ENCODE measurements at places on chromosomes 3 and 15.
A peak's percentile ranks its signal among the peaks of the same experiment; 100 is the strongest.

- DNase-seq, result no peak
Measured at GRCh38 chr3:185658943-185659342, 72.8 kb downstream of the SENP2 start.

DNA sequence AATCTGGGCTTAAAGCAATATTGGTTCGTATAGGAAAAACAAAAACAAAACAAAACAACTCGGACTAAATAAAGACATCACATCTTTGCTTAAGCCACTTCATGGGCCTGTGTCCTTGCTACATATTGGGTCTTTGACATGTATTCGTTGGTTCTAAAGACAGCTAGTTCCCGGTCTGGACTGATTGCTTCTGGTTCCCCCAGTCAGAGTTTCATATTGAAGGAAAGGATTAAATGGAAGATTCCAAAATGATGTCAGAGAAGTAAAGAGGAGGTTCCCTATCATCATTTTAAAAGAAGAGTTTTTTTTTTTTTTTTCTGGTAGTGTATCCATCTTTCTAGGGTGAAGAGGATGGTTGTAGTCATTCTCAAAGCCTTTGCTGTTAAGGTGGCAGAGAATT, 2.3 kb downstream of the OXSR1 start:
- DNase-seq, result no peak

DNA sequence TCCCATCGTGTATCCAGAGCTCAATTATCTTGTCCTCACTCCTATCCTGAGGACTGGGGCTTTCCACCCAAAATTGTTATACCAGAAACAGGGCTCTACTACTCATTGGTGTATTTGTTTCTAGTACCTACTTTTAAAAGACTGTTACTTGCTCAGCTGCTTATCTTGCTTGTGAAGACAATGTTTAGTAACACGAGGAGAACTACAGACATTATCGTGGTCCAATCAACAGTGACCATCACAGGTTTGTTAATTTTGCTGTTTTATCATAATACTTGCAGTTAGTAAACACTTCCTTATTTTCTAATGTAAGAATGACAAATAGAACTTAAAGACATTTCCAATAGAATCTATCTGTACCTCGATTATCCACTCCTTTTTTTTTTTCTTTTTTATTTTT, 13.5 kb downstream of the LRCH3 start:
- DNase-seq, result no peak

- DNase-seq, result no peak
Measured at GRCh38 chr3:144270100-144270499, 298.5 kb downstream of the DIPK2A start.

DNA sequence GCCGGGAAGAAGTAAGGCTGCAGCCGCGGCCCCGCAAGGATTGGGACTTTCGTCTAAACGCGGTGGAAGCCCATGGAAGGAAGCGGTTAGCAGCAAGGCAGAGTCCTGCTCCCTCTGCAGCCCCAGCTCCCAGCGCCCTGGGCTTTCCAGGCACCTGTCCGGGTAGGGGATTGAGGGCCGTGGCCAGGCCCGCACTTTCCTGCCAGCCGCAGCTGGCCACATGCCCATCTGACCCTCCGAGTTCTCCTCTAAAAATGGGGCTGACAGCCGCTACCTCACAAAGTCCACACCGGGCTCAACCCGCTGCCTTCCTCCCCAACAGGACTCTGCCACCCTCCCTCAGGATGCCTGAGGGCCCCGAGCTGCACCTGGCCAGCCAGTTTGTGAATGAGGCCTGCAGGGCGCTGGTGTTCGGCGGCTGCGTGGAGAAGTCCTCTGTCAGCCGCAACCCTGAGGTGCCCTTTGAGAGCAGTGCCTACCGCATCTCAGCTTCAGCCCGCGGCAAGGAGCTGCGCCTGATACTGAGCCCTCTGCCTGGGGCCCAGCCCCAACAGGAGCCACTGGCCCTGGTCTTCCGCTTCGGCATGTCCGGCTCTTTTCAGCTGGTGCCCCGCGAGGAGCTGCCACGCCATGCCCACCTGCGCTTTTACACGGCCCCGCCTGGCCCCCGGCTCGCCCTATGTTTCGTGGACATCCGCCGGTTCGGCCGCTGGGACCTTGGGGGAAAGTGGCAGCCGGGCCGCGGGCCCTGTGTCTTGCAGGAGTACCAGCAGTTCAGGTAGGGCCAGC, 1.9 kb downstream of the NEIL1 start:
- DNase-seq, result peak; percentile 51

DNA sequence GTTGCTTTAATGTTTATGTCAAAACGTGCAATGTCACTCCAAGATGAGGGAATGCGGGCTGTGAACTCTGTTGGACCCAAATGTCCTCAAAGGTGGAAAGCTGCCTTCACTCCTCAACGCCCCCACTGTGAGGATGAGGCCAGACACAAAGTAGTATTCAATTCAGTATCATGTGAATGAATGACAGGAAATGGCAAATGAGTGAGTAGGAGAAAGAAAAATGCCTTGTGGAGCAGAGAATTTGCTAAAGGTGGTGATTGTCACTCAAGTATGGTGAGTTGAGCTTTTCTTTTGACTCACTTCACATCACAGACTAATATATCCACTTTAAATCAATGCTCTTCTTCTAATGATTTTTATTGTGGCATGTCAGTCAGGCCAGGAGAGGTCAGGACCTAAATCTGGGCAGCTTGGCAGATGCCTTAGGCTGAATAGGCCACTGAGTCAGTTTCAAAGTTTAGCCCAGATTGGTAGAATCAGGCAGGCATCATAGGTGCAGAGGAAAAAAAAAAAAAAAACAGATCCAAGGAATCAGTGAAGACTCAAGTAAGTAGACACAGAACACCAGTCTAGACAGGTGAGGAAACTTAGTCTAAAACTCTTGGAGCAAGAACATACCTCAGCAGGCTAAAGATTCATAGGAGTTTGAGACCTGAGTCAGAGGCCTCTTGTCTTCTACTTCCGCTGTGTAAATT, 71.0 kb upstream of the ZBED2 start:
- no peak for DNase-seq

GRCh38 chr3:194485881-194486539, 792 bp downstream of the ATP13A3 start:
- no peak for DNase-seq

DNA sequence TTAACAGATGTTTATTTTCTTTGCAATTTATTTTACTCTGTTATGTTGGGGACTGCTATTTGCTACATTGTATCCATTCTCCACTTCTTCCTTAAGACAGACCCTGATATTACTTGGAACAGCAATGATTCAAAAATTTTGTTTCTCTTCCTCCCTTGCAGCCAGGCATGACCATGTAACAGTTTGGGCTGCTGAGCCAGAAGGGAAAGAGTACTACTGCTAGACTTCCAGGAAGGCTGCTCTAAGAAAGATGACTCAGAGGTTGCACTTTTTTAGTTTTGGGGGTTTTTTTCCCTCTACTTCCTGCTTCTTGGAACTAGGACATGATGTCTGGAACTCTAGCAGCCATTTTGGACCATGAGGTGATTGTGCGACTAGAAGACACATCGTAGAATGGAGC, 10.3 kb downstream of the PRR20G start:
- no peak for DNase-seq

- DNase-seq, result no peak
Measured at GRCh38 chr3:96869316-96869715, 54.9 kb downstream of the EPHA6 start.

- no peak for DNase-seq
Measured at GRCh38 chr15:53462651-53463050, 296.8 kb downstream of the WDR72 start.

- DNase-seq, result peak; percentile 40
Measured at GRCh38 chr15:92277776-92278175, 115.9 kb upstream of the ST8SIA2 start.
